ENCODE measurements at places on chromosomes 2 and 18. TPM values are rescaled to one million over a fixed set of nuclear protein-coding genes. Genes with fewer than 3 reads are reported as not detected.
A peak's percentile ranks its signal among the peaks of the same experiment; 100 is the strongest.

- DNase-seq = no peak
Measured at GRCh38 chr18:45666520-45666919, 51.2 kb downstream of the SLC14A2 start.

GRCh38 chr2:241703032-241703604 lies 1.3 kb downstream of the ING5 start:
- DNase-seq = no peak

- DNase-seq = no peak
Measured at GRCh38 chr2:143608758-143609157, 479.5 kb downstream of the ARHGAP15 start.

- no peak for DNase-seq
Measured at GRCh38 chr2:183623227-183623626, 499.0 kb downstream of the NUP35 start.

DNA sequence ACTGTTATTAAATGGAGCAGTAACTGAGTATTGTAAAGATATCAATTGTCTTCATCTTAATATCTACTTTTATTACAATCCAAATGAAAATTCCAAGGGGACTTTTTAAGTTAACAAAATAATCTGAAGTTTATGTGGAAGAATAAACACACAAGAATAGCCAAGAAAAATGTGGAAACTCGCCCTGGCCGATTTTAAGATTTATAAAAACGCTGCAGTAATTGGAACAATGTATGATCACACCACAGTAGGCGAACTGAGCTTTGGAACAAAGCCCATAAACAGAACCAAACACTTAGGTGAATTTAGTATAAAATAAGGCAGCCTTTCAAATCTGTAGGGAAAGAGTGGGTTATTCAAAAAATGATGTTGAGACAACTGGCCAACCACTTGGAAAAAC lies 96.3 kb downstream of the ANTXR1 start:
- no peak for DNase-seq

DNA sequence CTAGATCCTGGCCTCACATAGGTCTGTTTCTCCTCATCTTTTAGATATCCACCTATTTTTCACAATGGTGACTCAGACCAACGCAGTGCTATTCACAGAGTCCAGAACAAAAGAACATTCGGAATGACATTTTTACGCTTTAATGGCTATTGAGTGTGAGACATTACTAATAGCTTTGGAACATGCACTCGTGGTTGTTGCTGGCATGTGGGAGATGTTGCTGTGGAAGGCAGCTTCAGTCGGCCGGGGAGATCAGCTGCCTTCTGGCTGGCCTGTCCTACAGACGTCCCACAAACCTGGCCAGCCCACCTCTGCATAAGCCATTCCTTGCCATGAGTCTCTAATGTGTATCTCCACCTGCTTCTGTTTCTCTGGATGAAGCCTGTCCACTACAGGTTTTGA lies 3.4 kb downstream of the MBP start:
- DNase-seq = peak; percentile 63

DNA sequence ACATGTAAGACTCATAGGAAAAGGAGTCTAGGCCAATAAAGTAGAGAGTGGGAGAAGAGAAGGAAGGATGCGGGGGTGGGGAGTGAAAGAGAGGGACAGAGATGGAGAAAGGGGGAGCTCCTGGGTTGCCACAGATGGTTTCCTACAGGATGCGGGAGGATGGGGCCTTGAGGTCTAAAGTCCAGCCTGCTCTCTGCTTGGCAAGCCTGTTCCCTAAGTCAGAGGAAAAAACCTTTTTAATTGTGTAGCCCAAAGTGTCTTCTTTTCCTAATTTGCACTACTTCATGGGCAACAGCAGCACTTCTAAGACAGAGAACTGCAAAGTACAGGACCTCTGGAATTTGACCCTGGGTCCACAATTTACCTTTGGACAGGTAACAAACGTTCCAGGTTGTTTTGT lies 1.4 kb upstream of the FAM110C start:
- no peak for DNase-seq

DNA sequence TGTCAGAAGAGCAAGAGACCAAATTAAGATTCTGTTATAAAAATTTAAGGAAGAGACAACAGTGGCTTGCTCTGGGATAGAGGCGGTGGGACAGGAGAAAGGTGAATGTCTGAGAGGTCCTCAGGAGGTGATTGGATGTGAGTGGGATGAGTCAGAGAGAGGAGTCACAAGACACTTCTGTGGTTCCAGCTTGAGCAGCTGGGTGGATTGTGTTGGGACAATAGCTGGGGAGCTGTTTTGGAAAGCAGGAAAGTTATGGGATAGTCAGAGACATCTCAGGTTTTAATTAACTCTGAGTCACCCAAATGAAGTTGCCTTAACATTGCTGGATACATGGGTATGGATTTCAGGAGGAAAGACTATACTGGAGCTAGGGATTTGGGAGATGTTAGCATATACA lies 218.0 kb upstream of the TRIB2 start:
- DNase-seq = peak; percentile 63

GRCh38 chr2:126978333-126978732 lies 79.6 kb downstream of the TEX51 start:
- no peak for DNase-seq

DNA sequence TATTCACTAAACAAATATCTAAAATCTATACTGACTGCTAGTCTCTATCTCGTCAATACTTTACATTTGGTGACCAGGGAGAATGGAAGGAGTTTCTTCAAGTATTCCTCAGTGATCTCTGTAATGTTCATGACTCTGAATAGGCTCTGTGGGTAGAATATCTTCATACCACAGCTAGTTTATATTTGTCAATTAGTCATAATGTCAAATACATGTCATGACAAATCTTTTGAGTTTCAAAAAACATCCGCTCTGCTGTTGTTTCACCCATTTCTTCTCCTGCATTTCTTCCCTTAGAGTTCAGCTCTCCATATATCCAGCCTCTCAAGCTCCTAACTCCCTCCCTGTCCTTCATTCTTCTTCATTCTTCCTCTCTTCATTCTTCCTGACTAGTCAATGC lies 206.5 kb upstream of the FANCL start:
- no peak for DNase-seq

GRCh38 chr2:208147759-208148158 lies 1.8 kb upstream of the CRYGB start:
- DNase-seq = no peak

- peak; percentile 51 for DNase-seq
Measured at GRCh38 chr18:50401888-50402287, 27.0 kb downstream of the SKA1 start.

DNA sequence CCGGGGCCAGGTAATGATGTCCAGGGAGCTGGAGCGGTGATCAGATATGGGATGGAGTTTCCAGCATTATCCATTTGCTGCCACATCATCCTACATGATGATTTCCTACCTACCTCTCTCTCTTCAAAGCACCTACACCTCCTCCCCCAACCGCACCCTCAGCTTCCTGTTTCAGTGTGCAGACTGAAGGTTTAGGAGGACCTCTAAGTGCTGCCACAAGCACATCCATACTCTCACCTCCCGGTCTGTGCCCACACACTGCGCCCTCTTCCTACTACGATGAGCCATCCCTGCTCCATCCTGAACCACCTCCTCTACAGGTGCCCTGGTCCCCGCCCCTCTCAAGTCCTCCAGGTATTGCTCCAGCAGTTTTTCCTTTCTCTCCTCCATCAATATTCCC lies 123.7 kb downstream of the ALPK2 start:
- no peak for DNase-seq

GRCh38 chr2:58866040-58866439 lies 624.9 kb upstream of the FANCL start:
- DNase-seq = no peak

- no peak for DNase-seq
Measured at GRCh38 chr2:140589696-140590095, 1541.1 kb downstream of the LRP1B start.

DNA sequence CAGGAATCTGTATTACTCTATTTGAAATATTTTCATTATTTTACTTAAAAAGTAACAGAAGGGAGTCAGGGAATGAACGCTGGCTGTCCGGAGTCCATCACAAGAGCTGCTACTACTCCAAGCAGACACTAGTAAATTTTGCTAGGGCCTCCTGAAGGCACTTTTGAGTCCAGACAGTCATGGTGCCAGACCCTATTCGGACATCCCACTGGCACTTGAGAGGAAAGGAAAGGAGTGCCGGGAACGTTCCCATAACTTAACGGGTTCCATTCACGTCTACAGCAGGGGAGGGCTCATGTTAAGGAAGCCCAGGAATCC lies 563 bp upstream of the GMCL1 start:
- no peak for DNase-seq

DNA sequence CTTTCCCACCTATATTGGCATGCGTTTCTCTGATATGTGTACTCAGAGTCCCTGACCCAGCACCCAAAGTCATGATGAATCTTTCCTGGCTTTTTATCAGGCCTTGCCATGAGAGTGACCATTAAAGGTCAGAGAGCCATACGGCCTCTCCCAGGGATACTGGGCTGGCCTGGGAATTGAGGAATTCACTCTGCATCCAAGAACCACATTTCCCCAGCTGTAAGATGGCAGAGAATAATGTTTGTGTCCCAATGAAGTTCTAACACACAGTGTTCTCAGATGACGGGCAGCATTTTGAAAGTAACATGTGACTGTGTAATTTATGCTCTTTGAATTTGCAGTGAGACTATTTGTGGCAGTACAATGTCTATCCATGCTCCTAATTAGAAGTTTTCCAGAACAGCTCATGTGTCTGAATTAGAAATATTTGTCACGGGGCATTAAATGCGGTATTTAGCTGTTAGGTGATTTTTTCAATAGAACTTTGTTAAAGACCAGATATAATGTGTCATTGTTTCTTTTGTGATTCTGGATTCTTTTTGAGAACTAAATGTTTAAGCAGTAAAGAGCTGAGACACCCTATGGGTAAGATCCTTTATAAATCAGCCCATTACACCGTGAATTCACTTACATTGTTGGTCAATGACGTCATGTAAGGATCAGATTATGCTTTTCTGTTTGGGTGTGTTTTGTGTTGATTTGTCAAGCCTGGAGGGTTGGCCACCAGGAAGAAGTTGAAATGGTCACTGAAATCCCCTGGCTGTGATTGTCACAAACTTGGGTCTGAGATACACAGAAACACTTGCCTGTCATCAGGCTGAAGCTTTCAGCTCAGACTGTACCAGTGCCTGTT lies 7.3 kb upstream of the SLC3A1 start:
- DNase-seq = no peak

- DNase-seq = no peak
Measured at GRCh38 chr2:165122521-165122920, 81.3 kb downstream of the SCN3A start.

- no peak for DNase-seq
Measured at GRCh38 chr18:69817335-69817940, 130.2 kb downstream of the CD226 start.

DNA sequence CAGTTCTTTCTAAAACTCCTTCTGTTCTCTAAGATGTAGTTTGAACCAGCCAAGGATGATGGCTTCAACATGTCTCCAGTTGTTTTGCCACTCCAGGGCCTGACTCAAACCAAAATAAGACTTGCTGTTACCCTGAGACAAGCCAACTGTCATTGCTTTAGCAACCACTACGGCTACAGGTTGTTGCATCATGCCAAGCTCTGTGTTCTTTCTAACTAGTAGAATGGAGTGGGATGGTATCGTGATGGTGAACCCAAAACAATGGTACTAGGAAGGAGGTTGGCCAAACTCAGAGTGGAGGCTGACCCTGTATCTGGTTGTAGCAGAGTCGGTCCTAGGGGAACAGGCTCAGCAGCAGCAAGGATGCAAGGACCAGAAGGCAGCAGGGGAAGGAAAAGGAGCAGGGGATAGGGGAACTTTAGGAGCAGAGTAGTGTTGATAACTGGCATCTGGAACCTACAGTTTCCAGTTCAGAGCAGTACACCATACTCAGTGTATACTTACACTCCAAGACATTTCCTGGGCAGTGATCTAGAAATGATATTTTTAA lies 51.6 kb downstream of the PDK1 start:
- DNase-seq = no peak

DNA sequence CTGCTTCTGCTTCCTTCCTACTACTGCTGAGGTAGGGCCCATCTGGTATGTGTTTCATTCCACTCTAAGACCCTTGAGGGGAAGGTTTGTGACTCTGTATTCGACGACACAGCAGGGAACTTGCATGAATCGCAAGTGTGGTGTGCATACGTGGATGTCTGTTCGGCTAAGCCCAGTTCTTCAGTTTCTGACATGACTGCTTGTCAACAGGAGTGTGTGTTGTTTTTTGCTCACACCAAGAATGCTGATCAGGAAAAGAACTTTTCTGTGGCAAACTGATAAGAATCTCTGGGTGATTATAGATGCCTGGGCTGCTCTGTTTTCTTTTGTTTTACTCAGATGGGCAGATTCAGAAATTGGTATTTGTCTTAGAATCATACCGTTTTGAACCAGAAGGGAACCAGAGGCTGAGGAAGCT lies 22.0 kb downstream of the TNFRSF11A start:
- no peak for DNase-seq

The ASXL3 gene
- total RNA-seq = not detected

The NAGK gene
- 35.8 TPM for total RNA-seq

The ELOA2 gene
- not detected for total RNA-seq

The TTC21B gene
- total RNA-seq = 26.9 TPM

The DSG3 gene
- not detected for total RNA-seq

The NYAP2 gene
- not detected for total RNA-seq

The TLX2 gene
- not detected for total RNA-seq

The MITD1 gene
- 17.4 TPM for total RNA-seq

The BCS1L gene
- 45.0 TPM for total RNA-seq

The KIF1A gene
- total RNA-seq = not detected

The ST8SIA3 gene
- not detected for total RNA-seq

The TBR1 gene
- total RNA-seq = 0.03 TPM

The SLC5A7 gene
- total RNA-seq = not detected

The SIX3 gene
- not detected for total RNA-seq

Data from SJSA1 (cell line).